Pancreas (tissue), 10 donors: ENCODE measurements at places on chromosomes 4 and X. TPM values are rescaled to one million over a fixed set of nuclear protein-coding genes. Genes with fewer than 3 reads are reported as not detected.

GRCh38 chr4:120844528-120844921, 78.0 kb downstream of the PRDM5 start:
- no peak for DNase-seq

DNA sequence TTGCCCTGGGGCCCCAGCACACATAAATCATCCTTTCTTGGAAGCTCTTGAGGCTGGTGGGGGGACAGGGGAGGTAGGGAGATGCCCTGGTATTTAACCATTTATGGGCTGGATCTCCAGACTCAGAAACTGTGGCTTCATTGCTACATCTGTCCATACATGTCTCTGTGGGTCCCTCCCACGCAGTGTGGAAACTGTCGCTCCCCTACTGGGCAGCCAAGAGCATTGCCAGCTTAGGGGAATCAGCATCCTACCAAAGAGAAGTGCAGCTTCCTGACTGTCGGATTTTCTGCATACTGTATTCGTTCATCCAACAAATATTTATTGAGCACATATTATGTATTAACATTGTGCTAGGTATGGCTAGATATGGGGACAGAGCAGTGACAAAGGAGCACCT, 3.7 kb downstream of the GRIPAP1 start:
- DNase-seq = no peak

Gene EDA2R
- 0.47 TPM for polyA plus RNA-seq

Gene TRPC3
- 0.02 TPM for polyA plus RNA-seq

Gene MAGEB1
- polyA plus RNA-seq = not detected

Gene JCHAIN
- polyA plus RNA-seq = 0.38 TPM
